ENCODE measurements at places on chromosomes 2 and 18. TPM values are rescaled to one million over a fixed set of nuclear protein-coding genes. Genes with fewer than 3 reads are reported as not detected.

Gene PSME4
- 97.5 TPM for total RNA-seq

Gene PROKR1
- not detected for total RNA-seq

Gene BIRC6
- 223 TPM for total RNA-seq

Gene CXCR4
- 3.6 TPM for total RNA-seq

Gene ANKRD62
- total RNA-seq, result not detected

Gene ANAPC1
- total RNA-seq, result 98.6 TPM

Gene KIF1A
- total RNA-seq, result not detected

Gene NOSTRIN
- under 0.01 TPM for total RNA-seq

Gene PTPN4
- 16.0 TPM for total RNA-seq

Gene ZSCAN30
- 21.0 TPM for total RNA-seq

Gene C2orf92
- total RNA-seq, result 2.4 TPM

Gene CD8B
- not detected for total RNA-seq

Gene TMEM247
- 0.43 TPM for total RNA-seq

Gene IL1RL1
- 0.22 TPM for total RNA-seq

Gene CYP26B1
- total RNA-seq, result under 0.01 TPM

Gene CRYGC
- not detected for total RNA-seq

Gene CDK15
- total RNA-seq, result 1.3 TPM

Gene NT5DC4
- total RNA-seq, result not detected

All from placental pericyte (primary cell).